A549 treated with CORT108297 at 1 μM for 4 hours (cell line): ENCODE measurements at places on chromosomes 4 and X. TPM values are rescaled to one million over a fixed set of nuclear protein-coding genes. Genes with fewer than 3 reads are reported as not detected.

Gene ELOVL6
- 20.0 to 25.7 TPM (median 22.9 TPM) in 5 replicates for total RNA-seq

Gene MAGEH1
- 6.9 to 7.5 TPM (median 6.9 TPM) in 5 replicates for total RNA-seq

Gene HGFAC
- 0.08 to 0.28 TPM (median 0.18 TPM) in 5 replicates for total RNA-seq

Gene ARHGAP10
- total RNA-seq, result 14.5 to 17.9 TPM (median 15.7 TPM) in 5 replicates

Gene PPARGC1A
- total RNA-seq, result 0.03 to 0.18 TPM (median 0.14 TPM) in 4 of 5 replicates, not detected in the other

Gene SPON2
- 0.10 to 0.47 TPM (median 0.20 TPM) in 5 replicates for total RNA-seq

Gene SLC49A3
- total RNA-seq, result 0.09 to 0.28 TPM (median 0.16 TPM) in 5 replicates

Gene SRP72
- total RNA-seq, result 41.3 to 54.1 TPM (median 47.0 TPM) in 5 replicates

Gene CWH43
- not detected in 5 replicates for total RNA-seq

Gene HSD17B13
- 0.04 to 0.08 TPM in 2 of 5 replicates, not detected in the others for total RNA-seq

Gene FGD1
- total RNA-seq, result 6.4 to 8.0 TPM (median 7.1 TPM) in 5 replicates

Gene HS3ST1
- total RNA-seq, result 0.27 to 0.54 TPM (median 0.39 TPM) in 5 replicates

Gene C4orf36
- total RNA-seq, result 0.88 to 1.6 TPM (median 1.4 TPM) in 5 replicates

Gene STARD8
- 1.3 to 1.9 TPM (median 1.5 TPM) in 5 replicates for total RNA-seq

Gene AFP
- total RNA-seq, result 1.7 to 2.5 TPM (median 2.0 TPM) in 5 replicates

Gene UGT2B10
- 0.06 TPM in 1 of 5 replicates, not detected in the others for total RNA-seq

Gene GRK4
- total RNA-seq, result 1.3 to 1.6 TPM (median 1.4 TPM) in 5 replicates

Gene IL13RA1
- total RNA-seq, result 44.5 to 58.2 TPM (median 49.6 TPM) in 5 replicates

Gene ETDB
- not detected in 5 replicates for total RNA-seq

Gene STK32B
- total RNA-seq, result 19.4 to 20.5 TPM (median 20.1 TPM) in 5 replicates

Gene CLDN24
- total RNA-seq, result not detected in 5 replicates

Gene BCLAF3
- 2.3 to 5.7 TPM (median 3.0 TPM) in 5 replicates for total RNA-seq

Gene INPP4B
- total RNA-seq, result 3.9 to 6.4 TPM (median 6.3 TPM) in 5 replicates

Gene WAS
- total RNA-seq, result 0.21 to 0.36 TPM (median 0.25 TPM) in 5 replicates

Gene IGFBP7
- total RNA-seq, result 206 to 336 TPM (median 240 TPM) in 5 replicates

Gene ARHGAP24
- 3.0 to 4.0 TPM (median 3.6 TPM) in 5 replicates for total RNA-seq

Gene LRIT3
- total RNA-seq, result 0.02 to 0.07 TPM (median 0.05 TPM) in 4 of 5 replicates, not detected in the other

Gene TLR8
- total RNA-seq, result not detected in 5 replicates
